ENCODE measurements at places on chromosomes 12 and 14. TPM values are rescaled to one million over a fixed set of nuclear protein-coding genes. Genes with fewer than 3 reads are reported as not detected.

GRCh38 chr14:103872481-103873113 lies 25.2 kb upstream of the PPP1R13B start:
- no peak for DNase-seq

GRCh38 chr14:103019826-103020225 lies 37.5 kb downstream of the CDC42BPB start:
- no peak for DNase-seq

MBIP gene
- 27.3 TPM for total RNA-seq

GRCh38 chr12:95262808-95263207 lies 45.2 kb downstream of the VEZT start:
- no peak for DNase-seq

- DNase-seq: peak; percentile 38
Measured at GRCh38 chr14:101815994-101816393, 54.5 kb downstream of the PPP2R5C start.

DNA sequence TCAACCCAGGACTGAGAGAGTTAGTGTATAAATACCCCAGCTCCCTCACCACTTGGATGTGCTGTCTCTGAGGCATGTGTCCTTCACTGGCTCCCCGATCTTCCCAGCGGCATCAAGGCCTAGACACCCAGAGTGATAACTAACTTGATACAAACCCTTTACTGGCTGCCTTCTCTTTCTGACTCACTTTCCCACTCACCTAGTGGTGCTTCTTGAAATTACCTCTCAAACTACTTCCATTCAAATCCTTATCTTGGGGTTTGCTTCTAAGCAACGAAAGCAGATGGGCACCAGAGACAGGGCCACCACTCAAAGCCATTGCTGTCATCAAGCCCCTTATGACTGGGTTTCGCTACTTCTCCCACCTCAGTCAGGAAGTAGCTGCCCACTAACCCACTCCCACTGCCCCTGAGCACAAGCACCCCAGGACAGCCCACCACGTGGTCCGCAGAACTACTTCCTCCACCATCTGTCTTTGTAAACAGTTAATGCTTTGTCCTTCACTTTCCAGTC lies 17.2 kb downstream of the ZFP36L1 start:
- no peak for DNase-seq

DNA sequence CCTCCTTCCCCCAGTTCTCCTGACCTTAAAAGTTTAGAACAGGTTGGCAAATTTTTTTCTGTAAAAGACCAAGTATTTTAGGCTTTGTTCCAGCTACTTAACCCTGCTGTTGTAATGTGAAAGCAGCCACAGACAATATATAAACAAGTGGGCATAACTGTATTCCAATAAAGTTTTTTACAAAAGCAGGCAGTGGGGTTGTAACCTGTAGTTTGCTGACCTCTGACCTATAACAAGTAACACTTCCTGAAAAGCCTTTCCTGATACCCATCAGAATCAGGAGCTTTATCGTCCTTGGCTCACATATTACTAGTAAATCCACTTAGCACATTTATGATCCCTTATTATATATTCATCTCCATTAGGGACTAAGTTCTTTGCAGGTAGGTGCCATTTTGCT lies 13.1 kb upstream of the SMARCC2 start:
- no peak for DNase-seq

DNA sequence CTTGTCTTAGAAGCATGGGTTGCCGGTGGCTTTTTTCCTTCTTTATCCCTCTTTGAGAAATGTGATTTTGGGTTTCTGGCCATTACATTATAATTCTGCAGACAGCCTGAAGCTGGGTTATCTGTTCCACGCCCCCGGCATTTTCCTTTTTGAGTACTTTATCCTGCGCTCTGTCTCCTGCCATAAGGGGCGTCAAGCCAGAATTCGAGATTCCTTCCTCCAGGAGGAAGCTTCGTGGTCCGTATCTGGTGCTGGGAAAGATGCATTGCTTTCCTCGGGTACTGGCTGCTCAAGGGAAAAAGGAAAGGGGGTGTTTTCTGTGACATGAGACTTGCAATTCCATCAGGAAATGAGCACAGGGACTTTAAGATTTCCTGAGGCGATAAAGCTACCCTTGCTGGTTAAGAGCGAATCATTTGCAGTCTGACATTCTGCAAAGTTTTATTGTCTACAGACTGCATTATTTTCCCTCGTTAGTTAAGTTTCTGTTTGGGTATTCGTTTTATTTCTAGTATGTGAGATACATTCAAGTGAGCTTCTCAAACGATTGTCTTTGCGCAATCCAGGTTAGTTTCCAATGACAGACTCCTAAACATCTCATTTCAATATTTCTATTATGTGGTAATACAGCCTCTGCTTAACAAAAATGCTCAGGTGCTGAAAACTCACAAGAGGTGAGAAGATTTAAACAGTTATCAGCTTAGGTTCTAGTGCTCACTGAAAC lies 694 bp downstream of the AKAP5 start:
- no peak for DNase-seq

DNA sequence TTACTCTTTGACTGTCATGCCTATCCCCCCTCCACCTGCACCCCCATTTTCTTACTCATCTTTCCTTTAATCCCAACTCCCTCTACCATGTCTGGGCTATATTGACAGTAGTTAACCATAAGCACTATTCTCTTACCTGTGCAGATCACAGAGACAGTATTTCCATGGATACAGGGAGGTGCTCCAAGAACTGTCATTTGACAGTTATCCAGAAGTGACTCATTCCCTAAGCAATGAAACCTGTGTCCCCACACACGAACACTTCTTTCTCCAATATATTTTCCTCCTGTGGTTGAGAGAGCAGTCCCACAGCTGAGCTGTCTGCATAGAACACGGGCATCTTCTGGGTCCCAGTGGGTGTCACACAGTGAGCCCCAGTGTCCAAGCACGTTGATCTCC lies 68.8 kb downstream of the CD163L1 start:
- no peak for DNase-seq

HELB gene
- total RNA-seq: 21.8 TPM

CTSG gene
- total RNA-seq: not detected

GRCh38 chr14:58887931-58888330 lies 250.2 kb downstream of the DACT1 start:
- DNase-seq: no peak

STAB2 gene
- not detected for total RNA-seq

DNA sequence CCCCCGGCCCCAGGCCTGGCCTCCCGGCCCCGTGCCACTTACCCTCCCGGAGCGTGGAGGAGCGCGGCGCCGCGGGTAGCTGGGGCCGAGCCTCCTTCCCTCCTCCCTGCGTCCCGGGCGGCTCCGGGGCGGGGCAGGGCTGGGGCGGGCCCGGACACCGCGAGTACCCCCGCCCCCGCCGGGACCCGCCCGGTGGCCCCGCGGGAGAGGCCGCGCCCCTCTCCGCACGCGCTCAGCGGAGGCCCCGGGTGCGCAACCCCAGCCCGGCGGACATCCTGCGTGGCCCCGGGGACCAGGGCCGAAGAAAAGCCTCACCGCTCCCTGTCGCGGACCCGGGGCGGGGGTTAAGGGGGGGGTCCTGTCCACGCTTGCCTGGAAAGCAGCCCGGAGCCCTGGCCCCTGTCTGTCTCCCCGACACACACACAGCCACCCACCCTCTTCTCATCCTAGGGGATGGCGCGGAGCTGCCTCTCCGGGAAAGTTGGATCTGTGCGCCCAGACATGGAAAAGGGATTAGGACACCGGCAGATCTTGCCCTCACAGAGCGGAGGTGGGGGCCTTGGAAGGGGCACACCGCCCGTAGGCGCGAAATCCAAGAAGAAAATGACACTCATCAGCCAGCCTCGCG lies at the start of gene SYNE3:
Gene SYNE3 (minus strand): TSS at position 97 of the 628 bp plus-strand sequence. CDS start 40,829 bp downstream, outside the sequence.
- DNase-seq: peak; percentile 65

- no peak for DNase-seq
Measured at GRCh38 chr12:55850893-55851292, 8.2 kb upstream of the MMP19 start.

- DNase-seq: no peak
Measured at GRCh38 chr14:95003099-95003960, 154.0 kb downstream of the DICER1 start.

All from activated CD4-positive, alpha-beta memory T cell treated with anti-CD3 and anti-CD28 coated beads for 36 hours (primary cell).